ENCODE measurements at places on chromosomes 7 and 10.

DNA sequence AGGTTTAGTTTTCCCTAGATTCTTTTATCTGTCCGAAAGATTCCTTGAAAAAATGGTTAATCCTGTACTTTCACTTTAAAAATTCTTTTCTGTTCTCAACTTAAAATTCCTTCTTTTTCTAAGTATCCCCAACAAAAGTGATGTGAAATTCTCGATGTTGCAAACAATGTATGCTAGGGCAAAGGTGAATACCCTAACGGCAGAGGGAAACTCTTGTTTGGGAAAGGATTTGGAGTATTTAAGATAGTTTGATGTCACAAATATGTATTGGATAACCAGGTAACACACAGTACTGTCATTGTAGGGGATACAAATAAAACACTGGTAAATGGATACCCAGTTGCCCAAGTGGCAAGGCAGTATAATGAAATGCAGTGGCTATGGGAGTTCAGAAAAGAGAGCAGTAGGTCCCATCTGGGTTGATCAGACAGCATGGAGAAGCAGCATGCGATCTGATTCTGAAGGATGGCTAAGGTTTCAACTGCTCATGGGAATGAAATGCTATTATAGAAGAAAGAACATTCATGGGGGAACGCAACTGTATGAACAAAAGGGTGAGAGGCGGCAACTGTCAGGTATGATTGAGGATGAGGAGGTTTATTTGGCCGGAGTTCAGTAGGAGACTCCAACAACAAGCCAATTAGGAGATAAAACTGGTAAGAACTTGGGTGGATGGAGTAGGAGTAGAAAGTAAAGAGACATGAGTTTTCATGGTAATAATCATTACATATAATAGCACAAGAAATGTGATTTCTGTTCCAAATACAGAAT, 3.2 kb upstream of the EPC1 start:
- no peak for DNase-seq

- peak; percentile 32 for DNase-seq
These were observed 196.0 kb downstream of the RNLS start for GRCh38 chr10:88386821-88387773.

GRCh38 chr10:8998751-8999150, 944.3 kb downstream of the GATA3 start:
- DNase-seq: no peak

- DNase-seq: no peak
These were observed 33.7 kb upstream of the CSTF2T start for GRCh38 chr10:51733057-51733456.

DNA sequence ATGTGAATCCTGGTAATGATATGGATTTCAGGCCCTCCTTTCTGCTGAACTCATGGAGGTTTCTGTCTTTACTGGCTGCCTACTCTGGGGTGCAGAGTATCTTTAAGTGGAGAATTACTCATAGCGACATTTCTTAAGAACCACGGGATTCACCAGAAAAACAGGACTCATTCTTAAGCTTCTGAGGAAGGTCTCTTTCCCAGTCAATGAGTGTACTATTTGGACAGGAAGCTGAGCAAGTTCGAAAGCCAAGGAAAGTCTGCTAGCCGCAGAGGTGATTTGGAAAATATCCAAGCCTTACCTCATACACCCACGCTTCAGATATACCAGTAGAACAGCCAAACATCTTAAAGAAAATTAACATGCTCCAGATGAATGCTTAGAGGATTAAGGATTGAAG, 377.6 kb upstream of the MYO3A start:
- DNase-seq: no peak

DNA sequence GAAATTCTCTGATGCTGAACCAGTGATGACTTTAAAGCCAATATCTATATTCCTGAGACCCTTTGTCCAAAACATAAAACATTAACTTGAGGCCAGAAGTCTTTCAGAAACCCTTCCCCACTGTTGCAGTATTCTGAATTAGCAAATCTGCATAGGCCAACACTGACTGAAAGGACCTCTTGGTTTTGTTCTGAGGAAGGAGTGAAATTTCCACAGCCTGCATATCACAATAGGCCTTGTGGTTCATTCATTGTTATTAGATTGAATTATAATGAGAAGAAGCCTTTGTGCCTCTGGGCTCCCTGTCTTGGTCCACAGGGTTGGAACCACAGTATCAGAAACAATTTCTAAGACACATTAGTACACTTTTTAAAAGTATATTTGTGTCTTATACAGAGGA, 90.3 kb downstream of the CCNY start:
- DNase-seq: no peak

DNA sequence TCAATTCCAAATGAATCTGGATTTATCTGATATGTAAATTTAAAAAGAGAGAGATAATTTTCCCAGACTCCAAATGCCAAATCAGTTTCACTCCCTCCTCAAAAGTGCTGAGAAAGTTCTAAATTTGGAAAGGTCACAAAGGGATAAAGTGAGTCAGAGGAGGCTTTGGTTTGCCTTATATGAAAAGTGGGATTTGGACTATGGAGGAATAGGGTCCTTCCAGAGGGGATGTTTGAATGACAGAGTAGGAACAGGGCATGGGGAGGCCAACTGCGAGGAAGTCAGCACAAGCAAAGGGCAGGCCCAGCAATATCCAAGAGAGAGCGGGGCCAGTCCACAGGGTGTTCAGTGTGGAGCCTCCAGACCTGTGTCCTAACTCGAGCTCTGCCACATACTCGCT, 9.8 kb upstream of the FAS start:
- no peak for DNase-seq

DNA sequence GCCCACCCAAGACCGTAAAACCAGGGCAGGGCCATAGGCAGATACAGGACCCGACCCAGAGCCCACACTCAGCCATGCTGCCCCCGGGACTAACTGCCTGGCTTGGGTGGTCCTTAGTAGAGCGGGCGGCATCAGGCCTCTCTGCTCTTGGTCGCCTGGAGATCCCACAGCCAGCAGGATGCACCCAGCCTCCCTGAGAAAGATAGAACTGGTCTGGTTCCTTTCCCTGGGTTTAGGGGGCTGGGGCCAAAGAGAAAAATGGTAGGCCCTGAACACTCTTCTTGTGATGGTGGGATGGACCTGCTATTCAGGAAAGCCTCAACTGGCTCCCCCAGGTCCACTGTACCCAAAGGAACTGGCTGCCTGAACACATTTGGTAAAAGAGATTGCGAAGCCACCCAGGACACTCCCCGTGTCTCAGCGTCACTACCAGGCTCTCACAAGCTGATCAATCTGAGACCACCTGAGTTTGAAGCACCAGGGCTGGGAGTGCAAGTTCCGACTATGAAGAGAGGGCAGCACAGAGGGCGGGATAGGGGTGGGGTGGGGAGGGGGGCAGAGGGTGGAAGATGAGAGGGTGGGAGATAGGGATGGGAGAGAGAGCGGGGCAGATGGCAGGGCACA, 591.5 kb downstream of the DNAJB6 start:
- DNase-seq: no peak

DNA sequence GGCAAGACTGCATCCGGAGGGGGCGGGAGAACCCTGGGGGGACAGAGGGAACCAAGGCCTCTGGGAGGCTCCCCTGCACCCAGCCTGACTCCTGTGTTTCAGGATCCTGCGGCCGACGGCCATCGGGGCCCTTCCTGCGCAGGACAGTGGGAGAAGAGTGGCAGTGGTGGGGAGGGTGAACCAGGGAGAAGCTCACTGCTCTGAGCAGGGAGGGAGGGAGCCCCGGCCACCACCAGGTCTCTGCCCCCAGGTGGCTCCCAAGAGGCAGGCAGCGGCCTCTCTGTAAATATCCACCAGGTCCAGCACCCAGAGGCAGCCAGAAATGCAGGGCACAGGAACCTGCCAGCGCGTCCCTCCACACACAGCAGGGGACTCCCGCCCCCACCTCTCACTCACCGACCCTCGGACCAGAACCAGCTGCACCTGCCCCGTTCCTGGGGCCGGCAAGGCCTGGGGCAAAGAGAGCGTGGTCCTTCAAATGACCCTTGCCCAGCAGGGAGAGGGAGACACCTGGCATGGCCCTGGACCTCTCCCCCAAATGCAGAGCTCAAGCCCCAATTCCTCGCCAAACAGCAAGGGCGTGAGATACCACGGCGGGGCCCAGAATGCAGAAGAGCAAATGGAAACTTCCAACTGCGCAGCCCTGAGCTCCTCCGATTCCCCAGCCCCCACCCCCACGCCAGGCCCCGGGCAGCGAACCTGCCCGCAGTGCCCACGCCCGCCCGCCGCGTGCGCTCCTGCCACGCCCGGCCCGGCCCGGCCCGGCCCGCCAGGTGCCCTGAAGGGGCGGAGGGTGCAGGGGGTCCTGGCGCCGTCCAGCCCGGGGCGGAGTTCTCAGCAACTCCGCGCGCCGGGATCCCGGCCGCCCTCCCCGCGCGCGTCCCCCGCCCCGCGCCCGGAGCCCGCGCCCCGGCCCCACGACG, 805 bp downstream of the RASGEF1A start:
- peak; percentile 29 for DNase-seq

- no peak for DNase-seq
These were observed 2.0 kb downstream of the GFRA1 start for GRCh38 chr10:116270771-116271592.

DNA sequence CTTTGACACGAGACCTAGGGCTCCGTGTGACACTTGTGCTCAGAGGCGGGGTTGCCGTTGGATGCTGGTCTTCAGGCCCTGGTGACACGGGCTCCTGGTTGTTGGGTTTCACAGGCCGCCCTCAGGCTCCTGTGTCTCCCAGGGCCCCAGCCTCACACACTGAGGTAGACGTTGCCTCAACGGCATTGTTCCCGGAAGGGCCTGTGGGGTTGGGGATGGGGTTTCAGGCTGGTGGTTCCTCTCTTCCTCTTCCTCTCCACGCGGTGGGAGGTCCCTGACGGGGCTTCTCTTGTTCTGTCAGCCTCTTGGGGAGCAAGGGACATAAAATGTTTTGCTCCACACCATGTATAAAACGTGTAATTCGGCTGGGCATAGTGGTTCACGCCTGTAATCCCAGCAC, 125.1 kb downstream of the TRRAP start:
- no peak for DNase-seq

GRCh38 chr7:81333536-81333935, 414.7 kb upstream of the SEMA3C start:
- DNase-seq: no peak

DNA sequence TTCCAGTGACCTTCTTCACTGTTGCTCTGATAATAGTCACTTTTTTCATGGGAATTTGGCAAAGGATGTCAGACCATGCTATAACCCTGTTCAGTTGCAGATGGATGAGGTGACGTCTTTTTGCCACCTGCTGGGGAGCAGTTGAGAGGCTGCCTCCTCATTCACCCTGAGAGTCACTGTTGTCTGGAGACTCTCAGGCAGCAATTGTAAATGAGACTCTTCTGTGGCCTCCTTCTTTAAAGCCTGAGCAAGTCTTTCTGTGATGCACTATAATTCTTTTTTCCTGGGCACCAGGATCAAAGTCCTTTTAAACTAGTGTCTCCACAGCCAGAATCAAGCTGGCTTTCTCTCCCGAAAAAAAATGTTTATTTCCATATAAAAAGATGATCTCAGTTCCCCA, 345.1 kb downstream of the ARL4A start:
- no peak for DNase-seq

- DNase-seq: peak; percentile 44
These were observed 487.7 kb downstream of the TYW1 start for GRCh38 chr7:67484244-67484751.

DNA sequence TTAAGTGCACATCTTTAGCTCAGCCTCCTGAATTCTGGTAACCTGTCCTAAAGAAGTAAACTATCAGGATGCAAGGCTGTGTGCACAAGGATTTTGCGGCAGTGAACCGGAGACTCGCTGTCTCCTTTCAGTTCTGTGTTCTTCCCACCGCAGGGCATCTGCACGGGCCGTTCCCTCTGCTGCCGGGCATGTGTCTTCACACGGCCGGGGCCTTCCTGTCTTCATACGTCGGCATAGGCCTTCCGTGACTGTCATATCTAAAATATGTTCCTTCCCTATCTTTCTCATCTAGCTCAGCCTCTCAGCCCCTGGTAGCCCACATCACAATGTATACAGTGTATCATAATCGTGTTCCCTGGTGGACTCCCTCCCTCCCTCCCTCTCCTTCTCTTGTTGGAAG, 16.4 kb downstream of the PALD1 start:
- DNase-seq: peak; percentile 16

- DNase-seq: no peak
These were observed 694.8 kb downstream of the KCNMA1 start for GRCh38 chr10:76942628-76943416.

- no peak for DNase-seq
These were observed 17.0 kb upstream of the SFRP5 start for GRCh38 chr10:97788552-97789442.

- DNase-seq: no peak
These were observed 48.2 kb upstream of the SHH start for GRCh38 chr7:155860461-155860839.

DNA sequence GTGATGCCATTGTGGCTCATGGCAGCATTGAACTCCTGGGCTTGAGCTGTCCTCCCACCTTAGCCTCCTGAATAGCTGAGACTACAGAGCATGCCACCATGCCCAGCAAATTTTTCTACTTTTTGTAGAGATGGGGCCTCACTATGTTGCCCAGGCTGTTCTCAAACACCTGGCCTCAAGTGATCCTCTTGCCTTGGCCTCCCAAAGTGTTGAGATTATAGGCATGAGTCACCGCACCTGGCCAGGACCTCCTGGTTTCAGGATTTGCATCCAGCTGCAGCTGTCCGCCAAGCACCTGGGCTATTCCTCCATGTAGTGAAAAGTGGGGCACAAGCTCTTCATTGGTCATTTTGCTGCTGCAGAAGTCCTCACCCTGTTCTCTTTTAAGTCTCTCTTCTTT, 58.9 kb downstream of the ZNF22 start:
- no peak for DNase-seq

DNA sequence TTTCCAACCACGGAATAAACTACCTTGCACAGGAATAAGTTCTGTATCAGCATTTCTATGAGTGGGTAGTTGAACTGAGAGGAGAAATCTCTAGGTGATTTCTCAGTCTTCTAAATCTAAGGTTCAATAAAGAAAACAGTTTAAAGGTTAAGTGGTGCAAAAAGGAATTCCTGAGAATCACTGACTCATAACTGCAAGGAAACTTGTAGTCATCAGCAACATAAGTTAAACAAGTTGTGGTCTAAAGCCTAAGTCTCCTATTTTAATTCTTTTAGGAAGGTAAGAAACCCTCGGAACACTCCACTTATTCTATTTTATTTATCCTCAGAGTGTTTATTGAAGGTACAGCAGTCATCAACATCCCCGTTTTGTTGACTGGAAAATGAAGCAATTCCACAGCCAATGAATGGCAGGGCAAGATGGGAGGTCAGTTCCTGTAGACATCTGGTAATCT, 92.4 kb upstream of the PIK3CG start:
- DNase-seq: peak; percentile 51

DNA sequence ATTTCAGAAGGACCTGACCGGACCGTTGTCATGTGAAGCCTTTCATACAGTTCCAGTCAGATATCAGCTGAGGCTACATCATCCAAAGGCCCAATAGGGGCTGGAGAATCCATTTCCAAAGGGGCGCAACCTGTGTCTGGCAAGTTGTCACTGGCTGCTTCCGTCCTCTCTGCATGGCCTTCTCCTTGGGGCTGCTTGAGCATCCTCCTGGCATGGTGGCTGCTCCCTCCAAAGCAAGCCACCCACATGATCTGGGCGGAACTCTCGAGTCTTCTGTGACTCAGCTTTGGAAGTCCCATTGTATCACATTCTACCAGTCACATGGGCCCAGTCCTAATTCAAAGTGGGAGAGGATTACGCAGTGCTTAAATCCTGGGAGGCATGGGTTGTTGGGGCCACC, 207.0 kb upstream of the SHH start:
- no peak for DNase-seq

GRCh38 chr7:20199015-20199737, 18.0 kb downstream of the MACC1 start:
- DNase-seq: peak; percentile 32

- no peak for DNase-seq
These were observed 110.1 kb downstream of the CD36 start for GRCh38 chr7:80748363-80749042.

- no peak for DNase-seq
These were observed 112.2 kb downstream of the TES start for GRCh38 chr7:116322541-116322940.

All from activated CD4-positive, alpha-beta T cell treated with anti-CD3 and anti-CD28 coated beads, Interleukin-2, Interleukin-6, amounts not matched to agents 100 ng/mL and 50 ng/mL, durations not matched to agents 16 hours and 8 hours (primary cell).